ENCODE measurements at places on chromosomes 16 and 17. TPM values are rescaled to one million over a fixed set of nuclear protein-coding genes. Genes with fewer than 3 reads are reported as not detected.

SLC16A11 gene
- total RNA-seq, result not detected

OTOP3 gene
- not detected for total RNA-seq

TNK1 gene
- 2.4 TPM for total RNA-seq

KCNH6 gene
- total RNA-seq, result not detected

ETV4 gene
- total RNA-seq, result 51.3 TPM
